Tongue (tissue), 3 donors: ENCODE measurements at places on chromosomes 1 and 21.

DNA sequence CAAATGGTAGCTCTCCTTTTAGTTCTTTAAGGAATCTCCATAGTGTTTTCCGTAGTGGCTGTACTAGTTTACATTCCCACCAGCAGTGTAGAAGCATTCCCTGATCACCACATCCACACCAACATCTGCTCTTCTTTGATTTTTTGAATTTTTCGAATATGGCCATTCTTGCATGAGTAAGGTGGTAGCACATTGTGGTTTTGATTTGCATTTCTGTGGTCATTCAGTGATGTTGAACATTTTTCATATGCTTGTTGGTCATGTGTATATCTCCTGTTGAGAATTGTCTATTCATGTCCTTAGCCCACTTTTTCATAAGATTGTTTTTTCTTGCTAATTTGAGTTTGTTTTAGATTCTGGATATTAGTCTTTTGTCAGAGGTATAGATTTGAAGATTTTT lies 84.6 kb upstream of the B3GALT2 start:
- no peak for DNase-seq

- no peak for DNase-seq
These were observed 477.2 kb downstream of the BRINP3 start for GRCh38 chr1:190000365-190000872.

DNA sequence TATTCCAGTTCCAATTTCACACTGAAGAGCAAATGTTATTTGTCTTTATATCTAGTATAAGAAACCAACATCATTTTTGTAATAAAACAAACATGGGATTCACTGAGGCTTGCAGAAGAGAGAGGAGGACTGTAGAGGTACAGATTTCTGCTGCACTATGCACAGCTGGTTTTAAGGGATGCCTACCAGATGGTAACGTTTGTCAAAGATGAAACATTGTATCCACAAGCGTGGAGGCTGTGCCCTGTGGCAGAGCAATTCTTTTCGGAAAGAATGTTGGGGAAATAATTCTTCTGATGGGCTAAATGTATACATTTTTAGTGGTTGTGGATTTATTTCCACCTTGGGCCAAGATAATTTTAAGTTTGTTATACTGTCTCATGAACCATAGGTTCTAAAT lies 272.4 kb downstream of the DUSP10 start:
- peak; percentile 70 for DNase-seq

GRCh38 chr21:25188677-25189079 lies 418.6 kb downstream of the MRPL39 start:
- DNase-seq, result no peak

DNA sequence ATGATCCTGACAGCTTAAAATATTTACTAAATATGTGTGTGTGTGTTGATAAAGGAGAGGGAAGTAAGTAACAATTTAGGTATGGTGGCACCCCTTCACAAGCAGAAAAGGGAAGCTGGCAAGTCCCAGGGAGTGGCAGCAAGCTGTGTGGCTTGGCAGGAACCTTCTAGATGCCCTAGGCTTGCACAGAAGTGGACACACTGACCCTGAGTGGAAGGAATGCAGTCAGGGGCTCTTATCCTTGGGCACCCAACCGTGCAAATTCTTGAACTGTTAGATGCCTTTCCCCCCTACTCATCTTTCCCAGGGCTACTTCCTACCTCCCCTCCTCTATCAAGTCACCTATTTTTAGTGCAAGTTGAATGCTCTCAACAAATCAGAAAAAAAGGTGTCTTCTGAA lies 18.9 kb downstream of the ACP6 start:
- DNase-seq, result no peak

DNA sequence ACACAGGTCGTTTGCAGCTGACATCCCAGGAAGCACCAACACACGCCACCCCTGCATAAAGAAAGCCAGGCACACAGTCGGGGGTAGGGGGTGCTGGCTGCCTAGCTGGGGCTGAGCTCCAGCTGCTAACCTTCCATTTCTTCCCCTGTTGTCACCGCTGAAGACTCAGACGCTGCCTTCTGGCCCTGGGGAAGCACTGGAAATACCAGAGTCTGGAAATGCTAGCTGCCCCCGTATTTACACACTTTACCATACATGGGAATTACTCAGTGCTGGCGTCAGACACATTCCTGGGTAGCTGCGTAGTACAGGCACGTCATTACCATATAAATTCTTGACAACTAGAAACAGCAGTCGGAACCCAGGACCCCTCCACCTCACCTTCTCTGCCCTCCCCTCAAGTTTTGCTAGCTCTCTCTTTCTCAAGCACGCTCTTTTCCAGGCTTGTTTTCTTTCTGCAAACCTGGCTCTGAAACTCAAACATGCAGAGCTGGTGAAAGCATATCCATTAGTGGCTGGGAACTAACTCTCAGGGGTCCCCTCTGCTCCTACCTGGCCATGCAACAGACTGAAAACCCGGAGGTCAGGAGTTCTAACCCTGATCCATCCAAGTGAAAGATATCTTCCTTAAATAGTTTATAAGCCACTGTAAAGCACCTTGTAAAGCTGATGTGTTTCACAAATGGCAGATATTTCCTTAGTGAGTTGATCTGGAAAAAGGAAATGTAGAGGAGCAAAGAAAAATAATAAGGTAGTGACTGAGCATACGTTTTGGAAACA lies 3.3 kb downstream of the CSRP1 start:
- DNase-seq, result peak; percentile 88

DNA sequence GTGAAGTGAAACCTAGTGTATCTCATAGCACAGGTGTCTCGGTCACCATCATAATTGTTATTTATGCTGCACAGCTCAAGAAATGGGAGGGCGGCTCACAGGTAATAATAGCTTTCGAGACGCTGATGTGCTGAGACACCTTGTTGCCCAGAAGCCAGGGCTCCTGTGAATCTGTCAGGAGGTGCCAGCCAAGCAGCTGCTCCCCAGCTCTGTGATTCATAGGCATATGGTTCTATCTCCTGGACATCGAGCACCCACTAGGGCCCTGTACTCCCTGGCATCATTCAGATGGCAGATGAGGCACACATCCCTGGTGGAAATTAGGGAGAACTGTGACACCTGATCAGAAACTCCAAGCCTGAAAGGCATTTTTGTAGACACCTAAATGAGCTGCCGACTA lies 53.5 kb downstream of the SYT6 start:
- DNase-seq, result no peak

DNA sequence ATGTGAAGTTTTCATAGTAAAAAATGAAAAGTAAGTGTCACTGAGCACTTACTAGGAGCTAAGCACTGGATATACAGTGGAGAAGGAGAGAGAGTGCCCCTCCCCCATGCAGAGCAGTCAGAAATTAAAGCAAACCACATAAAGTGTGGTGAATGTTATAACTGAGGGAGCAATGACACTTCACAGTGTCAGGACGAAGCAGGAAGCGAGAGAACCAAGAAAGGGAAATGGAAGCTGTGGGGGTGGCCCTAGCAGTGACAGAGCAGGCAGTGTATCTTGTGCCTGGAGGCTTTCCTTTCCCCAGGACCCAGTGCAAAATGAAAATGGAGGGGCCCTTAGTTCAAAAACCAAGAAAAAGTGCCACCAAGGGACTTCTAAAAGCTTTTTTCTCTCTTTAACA lies 21.5 kb upstream of the RCAN3 start:
- DNase-seq, result peak; percentile 12

DNA sequence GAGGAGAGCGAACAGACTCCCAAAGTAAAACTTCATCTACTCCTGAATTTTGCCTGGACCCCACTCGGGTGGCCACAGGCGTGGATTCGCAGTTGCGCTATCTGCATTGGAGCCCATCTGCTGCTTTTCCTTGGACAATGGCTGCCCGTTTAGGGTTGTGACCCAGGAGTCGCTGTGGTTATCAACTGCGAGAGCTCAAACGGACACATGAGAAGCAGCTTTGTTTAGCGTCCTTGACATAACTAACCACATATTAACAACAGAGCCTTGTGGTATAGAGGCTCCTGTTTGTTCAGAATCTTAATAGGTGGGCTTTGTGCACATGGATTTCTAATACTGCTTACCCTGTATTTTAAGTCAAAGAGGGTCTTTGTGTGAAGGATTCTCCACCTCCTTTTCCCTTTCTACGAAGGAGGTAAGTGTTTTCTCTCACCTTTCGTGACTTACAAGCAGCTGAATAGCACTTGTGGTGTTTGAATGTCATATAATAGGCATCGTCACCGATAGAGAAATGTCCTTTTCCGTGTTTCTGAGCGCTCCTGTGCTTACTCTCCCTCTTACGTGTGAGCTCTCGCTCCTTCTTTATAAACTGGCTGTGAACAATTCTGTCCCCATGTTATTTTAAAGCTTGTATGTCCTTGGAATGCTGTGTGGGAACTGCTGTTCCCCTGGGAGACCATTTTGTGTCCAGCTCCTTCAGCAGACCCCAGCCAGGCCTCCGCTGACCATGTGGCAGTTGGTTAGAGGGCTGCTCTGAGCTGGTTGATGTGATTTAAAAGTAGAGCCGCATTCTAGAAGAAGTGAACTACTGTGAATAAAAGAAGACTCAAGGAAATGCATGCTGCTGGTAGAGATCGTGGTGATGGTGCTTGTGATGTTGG lies 441.4 kb downstream of the RPS6KC1 start:
- no peak for DNase-seq

DNA sequence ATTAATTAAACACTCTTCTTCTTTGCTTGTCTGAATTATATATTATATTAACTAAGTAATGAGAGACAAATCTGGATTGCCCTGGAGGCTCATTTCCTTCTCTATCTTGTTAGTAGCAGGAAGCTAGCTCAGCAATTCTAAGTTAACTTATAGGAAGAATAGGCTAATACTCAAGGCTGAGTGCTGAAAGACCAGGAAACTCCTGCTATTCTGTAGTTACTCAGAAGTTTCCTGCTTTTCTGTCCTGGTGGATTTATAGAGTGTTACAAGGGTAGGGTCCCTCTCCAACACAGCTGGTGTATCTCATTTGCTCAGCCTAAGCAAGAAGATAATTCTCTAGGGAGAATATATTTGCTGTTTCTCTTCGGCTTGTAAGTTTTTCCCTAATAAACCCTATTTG lies 29.2 kb downstream of the HSPA13 start:
- DNase-seq, result no peak

DNA sequence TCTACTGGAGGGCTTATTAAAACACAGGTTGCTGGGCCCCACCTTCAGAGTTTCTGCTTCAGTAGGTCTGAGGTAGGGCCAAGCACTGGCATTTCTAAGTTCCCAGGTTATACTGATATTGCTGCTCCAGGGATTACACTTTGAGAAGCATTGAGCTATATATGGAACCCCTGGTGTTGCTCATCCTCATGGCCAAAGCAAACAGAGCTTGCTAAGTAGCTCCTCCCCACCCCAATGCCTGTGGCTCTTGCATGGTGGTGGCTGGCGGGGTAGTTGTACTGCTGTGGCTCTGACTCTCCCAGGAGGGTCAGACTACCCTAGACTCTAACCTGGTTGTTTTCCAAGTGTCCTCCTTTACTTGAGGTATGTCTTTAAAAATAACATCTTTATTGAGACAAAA lies 143.6 kb downstream of the SPATA46 start:
- no peak for DNase-seq

DNA sequence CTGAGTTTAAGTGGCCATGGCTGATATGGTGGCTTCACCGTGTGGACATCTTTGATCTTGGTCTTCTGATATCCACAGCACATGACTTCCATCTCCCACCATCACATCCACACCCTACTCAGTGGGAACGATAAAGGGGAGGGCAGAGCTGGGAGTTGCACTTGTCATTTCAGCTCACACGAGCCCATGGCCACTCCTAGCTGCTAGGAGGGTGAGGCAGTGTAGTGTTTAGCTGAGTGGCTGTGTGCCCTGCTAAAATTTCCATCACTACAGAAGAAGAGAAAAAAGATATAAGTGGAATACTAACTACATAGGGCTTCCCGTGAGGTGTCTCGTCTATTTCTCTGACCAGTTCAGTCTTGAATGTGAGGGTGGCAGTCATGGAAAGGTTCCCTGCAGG lies 123.3 kb upstream of the EDN2 start:
- DNase-seq, result no peak

GRCh38 chr1:118160806-118161205 lies 24.2 kb downstream of the SPAG17 start:
- no peak for DNase-seq

DNA sequence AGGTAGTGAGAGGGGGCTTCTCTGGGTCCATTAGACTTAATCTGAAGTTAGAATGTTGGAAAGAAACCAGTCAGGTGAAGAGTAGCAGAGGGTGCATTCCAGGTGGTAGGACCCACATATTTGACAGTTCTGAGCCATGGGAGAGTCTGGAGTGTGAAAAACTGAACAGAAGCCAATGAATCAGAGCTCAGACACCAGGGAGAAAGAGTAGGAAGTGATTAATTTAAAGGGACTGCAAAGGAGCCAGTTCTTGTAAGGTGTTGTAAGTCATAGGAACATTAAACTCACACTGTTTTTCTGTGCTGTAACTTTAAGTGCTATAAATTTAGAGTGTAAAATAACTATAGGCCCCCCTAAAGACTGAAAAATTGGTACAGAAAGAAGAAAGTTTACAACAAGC lies 5.9 kb upstream of the DHX9 start:
- DNase-seq, result no peak

- DNase-seq, result peak; percentile 74
These were observed 102.8 kb downstream of the GDAP2 start for GRCh38 chr1:117826540-117827078.

GRCh38 chr1:23936481-23937176 lies 23.0 kb upstream of the PNRC2 start:
- no peak for DNase-seq

DNA sequence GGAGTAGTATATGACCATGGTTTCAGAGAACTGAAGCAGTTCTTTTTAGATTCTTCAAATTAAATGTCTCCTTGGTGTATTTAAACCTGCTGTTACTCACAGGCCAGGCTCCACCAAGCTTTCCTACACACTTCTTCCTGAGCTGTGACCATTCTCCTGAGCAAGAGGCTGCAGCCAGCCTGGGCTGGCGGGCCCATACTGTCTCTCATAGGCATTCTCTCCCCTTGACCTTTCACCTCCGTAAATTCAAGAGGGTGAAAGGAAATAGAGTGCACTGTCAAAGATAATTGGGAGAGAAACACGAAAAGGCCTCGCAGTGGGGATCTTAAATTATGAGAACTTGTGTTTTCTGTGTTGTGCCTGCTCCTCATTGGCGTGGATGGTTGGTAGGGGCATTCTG lies 2.3 kb downstream of the ARF1 start:
- no peak for DNase-seq

DNA sequence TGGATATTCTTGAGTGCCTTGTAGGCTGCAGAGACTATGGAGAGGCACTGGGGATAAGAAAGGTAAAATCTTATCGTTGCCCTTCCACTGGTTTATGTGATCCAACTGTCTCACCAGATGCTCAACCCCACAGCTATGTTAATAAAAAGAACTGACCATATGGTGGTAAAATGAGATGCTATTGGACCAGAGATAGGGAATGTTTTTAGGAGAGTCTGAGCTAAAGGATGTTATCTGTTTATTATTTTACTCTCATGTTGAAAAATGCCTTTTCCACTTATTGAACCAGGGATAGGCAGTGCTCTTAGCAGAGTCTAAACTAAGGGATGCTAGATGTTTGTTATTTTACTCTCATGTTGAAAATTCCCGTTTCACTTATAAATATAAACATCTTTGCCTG lies 172.8 kb upstream of the GREM2 start:
- no peak for DNase-seq
